ENCODE measurements at places on chromosomes 6 and 20.

GRCh38 chr6:3247255-3248146, 11.2 kb upstream of the PSMG4 start:
- peaks cover 34% of the 10 kb centered on the region for H3K4me1 ChIP-seq
- peak; percentile 90 for DNase-seq
- H3K36me3 ChIP-seq, result no peaks in the 10 kb centered on the region
- H3K27ac ChIP-seq, result no peak overlapping the region
- H3K27me3 ChIP-seq, result peaks cover 18% of the 10 kb centered on the region

- H3K4me3 ChIP-seq, result no peak overlapping the region
- H3K36me3 ChIP-seq, result no peaks in the 10 kb centered on the region
- DNase-seq, result no peak
- H3K27me3 ChIP-seq, result peaks cover 4% of the 10 kb centered on the region
Observed at GRCh38 chr6:408599-409102, 17.1 kb downstream of the IRF4 start.

DNA sequence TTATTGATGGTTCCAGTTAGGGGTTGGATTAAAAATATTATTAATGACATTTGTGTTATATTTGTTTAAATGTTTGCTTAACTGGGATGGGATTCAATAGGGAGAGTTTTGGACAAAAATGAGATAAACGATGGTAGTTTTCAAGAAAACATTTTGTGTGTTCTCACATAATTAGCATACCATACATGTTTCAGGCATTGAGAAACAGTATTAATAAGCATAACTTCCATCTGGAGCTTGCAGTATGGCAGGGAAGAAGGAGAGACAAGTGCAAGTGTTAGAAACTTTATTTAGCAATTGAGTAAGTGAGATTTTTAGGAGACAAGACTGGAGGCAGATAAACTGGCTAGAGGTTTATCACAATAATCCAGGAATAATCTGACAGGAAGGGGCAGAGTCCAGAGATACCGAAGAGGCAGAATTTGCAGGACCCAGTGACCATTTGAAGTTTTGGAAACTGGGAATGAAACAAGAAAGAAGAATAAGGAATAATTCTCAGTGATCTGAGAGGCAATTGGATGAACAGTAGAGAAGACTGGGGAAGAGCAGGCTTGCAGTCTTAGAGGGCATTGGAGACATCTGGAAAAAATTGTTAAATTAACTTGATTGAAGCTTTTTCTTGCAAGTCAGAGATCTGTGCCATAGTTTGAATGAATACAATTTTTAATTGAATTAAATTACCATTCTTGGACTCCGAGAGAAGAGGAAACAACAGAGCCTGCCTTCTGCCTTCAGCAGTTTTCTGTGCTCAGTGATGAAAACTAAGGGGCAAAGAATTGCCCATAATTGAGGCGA, 73.0 kb upstream of the PTCHD4 start:
- H3K27ac ChIP-seq, result no peak overlapping the region
- DNase-seq, result no peak
- no peak overlapping the region for H3K4me3 ChIP-seq
- no peaks in the 10 kb centered on the region for H3K36me3 ChIP-seq
- no peaks in the 10 kb centered on the region for H3K4me1 ChIP-seq

DNA sequence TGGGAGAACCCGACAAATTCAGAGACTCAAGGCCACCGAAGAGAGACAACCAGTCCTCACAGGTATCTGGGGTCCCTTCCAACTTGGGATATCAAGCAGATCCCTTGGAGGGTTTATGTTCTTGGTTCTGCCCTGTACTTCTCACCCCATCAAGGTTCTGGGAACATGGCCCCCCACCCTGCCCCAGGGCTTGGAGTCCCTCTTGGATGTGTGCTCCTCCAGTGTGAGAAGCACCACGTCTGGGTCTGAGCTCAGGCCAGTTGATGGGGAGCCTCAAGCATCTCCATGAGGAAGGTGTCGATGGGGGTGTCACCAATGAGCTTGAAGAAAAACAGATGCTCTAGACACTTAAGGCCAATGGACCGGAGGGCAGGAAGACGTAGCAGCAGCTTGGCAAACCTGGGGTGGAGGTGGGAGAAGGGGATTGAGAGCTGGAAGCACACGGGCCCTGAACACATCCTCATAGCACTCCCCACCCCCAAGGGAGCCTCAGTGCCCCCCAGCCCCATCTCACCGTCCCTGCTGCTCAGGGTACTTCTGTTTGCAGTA, 2.2 kb upstream of the COL11A2 start:
- peaks cover 46% of the 10 kb centered on the region for H3K4me1 ChIP-seq
- H3K36me3 ChIP-seq, result peaks cover 38% of the 10 kb centered on the region
- no peaks in the 10 kb centered on the region for H3K27me3 ChIP-seq
- no peak overlapping the region for H3K27ac ChIP-seq

- H3K4me1 ChIP-seq, result peaks cover 17% of the 10 kb centered on the region
- H3K27me3 ChIP-seq, result no peaks in the 10 kb centered on the region
- H3K36me3 ChIP-seq, result no peaks in the 10 kb centered on the region
- no peak overlapping the region for H3K4me3 ChIP-seq
- no peak overlapping the region for H3K27ac ChIP-seq
Observed at GRCh38 chr6:11368264-11368663, 135.8 kb upstream of the NEDD9 start.

- peaks cover 9% of the 10 kb centered on the region for H3K4me1 ChIP-seq
- no peak for DNase-seq
- H3K27ac ChIP-seq, result no peak overlapping the region
- H3K36me3 ChIP-seq, result no peaks in the 10 kb centered on the region
- H3K4me3 ChIP-seq, result no peak overlapping the region
Observed at GRCh38 chr6:27601668-27602254, 128.9 kb upstream of the ZNF184 start.
